ENCODE measurements at places on chromosomes 3 and 15.

- DNase-seq, result no peak
These were observed 192.1 kb upstream of the EOMES start for GRCh38 chr3:27914199-27914598.

DNA sequence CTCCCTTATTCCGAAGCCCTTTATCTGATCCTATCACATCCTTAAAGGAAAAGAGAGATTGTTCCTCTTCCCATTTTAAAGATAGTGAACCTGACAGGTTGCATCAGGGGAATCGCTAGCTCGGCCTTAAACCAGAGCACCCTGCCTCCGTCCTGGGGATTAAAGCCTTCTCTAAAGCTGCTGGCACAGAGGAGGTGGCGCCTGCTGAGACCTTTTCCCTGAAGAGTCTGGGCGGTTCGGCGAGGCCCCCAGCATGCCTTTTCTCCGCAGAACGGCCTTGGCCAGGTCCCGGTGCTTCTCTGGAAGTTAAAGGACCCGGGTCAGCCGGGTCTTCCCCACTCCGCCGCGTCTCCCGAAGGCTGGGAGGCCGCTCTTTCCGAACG, 593 bp downstream of the FAM219B start:
- peak; percentile 28 for DNase-seq

DNA sequence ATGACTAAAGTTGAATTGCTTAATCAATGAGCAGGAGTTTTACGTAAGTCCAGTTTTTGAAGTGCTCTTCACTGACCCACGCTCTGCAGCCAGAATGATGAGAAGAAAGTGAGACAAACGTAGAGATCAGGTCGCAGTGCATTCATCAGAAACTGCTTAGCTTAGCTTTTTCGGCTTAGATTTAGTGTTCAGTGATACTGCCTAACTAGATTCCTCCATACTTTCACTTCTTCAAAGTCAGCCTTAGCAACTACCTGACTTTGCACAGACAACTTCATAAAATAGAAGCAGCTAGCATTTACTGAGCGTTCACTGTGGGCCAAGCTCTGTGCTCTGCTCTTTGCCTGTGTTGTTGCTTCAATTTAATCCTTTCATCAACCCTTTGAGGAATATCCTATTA, 116.1 kb downstream of the KCNH8 start:
- no peak for DNase-seq

GRCh38 chr3:122936335-122936734, 91.2 kb downstream of the SEMA5B start:
- DNase-seq, result no peak

GRCh38 chr3:128316481-128316891, 150.2 kb downstream of the DNAJB8 start:
- no peak for DNase-seq

DNA sequence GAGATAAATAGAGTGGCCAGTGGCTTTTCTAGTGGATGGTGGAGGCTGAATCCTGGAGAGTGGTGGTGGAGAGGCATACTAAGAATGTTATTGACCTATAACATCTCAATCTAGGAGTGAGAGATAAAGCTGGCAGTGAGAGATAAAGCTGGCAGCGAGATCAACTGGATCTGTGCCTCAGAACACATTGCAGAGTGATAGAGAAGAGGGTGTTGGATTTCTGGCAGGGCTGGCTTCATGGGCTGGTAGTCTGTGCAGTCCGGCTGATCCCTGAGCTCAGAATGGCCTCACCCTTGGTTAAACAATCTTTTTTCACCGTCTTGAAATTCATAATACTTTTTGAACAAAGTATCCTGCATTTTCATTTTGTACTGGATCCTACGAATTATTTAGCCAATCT, 221.2 kb downstream of the NLGN1 start:
- DNase-seq, result no peak

DNA sequence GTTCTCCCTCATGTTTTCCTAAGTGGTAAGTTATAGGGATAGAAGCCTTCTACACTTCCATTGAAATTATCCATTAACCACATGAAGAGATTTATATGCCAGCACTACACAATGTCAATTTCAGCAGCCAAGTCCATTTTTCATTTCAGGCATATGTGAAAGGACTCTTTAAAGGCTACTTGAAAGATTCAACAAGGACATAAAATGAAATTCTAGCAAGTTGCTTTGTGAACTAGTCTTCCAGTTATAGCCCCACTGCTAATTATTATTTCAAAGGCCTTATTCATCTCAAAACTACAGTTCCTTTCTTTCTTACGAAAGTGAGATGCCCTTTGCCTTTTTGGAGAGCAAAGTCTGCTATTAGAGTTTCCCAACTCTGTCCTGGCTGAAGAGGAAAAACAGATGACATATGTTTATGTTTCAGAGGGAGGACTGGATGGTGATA, 66.0 kb upstream of the SLC2A2 start:
- DNase-seq, result no peak

GRCh38 chr3:194194757-194195085, 58.8 kb downstream of the HES1 start:
- no peak for DNase-seq

DNA sequence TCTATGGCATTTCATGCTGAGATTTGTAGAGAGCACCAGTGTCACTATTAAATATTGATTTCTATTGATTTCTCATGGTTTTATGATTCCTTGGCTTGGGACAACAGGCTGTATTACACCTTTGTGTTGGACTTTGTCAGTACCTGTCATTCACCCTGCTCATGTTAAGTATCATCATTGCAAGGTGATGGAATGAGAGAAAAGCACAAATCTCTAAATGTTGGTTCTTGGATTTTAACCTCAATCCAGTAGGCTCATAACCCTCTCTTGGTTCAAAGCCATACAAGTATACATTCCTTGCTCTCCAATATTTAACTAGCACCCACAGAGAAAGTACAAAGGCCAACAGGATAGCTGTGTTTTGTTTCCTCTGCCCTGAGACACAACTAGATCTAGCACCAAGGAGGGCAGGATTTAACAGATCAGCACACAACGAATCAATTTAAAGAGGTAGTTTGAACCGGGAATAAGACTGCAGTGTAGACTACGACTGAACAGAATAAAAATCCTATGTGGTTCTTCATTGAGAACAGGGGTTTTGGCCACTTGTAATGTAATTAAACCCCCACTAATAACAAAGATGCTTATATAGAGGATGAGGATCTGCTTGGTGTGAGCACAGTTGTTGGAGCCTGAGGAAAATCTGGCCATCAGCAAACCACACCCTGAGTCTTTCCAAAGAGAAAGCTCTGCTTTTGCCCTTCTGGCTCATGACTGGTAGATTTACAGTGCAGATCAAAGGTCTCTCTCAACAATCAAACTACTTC, 78.0 kb upstream of the TNFSF10 start:
- no peak for DNase-seq

GRCh38 chr15:88608607-88609181, 12.4 kb upstream of the AEN start:
- DNase-seq, result no peak

GRCh38 chr3:181735911-181736310, 24.2 kb downstream of the SOX2 start:
- DNase-seq, result no peak

GRCh38 chr3:190886945-190887344, 24.5 kb upstream of the GMNC start:
- DNase-seq, result no peak

DNA sequence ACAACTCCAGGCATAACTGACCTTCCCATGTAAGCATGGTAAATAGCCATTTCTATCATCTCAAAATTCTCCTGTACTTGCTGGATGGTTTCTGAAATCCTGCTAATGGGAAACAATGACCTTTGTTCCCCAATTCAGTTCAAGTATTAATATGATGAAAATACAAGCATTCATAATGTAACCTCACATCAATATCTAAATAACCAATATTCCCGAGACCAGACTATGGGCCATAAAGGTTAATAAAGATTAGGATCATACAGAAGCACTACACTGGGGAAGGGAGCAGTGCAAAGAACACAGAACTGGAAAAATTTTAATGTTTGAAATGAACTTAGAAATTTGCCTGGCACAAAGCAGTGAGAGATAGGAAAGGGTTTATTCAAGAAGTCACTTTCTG, 151.3 kb upstream of the SETMAR start:
- no peak for DNase-seq

- DNase-seq, result no peak
These were observed 15.6 kb downstream of the RCCD1 start for GRCh38 chr15:90970274-90970673.

DNA sequence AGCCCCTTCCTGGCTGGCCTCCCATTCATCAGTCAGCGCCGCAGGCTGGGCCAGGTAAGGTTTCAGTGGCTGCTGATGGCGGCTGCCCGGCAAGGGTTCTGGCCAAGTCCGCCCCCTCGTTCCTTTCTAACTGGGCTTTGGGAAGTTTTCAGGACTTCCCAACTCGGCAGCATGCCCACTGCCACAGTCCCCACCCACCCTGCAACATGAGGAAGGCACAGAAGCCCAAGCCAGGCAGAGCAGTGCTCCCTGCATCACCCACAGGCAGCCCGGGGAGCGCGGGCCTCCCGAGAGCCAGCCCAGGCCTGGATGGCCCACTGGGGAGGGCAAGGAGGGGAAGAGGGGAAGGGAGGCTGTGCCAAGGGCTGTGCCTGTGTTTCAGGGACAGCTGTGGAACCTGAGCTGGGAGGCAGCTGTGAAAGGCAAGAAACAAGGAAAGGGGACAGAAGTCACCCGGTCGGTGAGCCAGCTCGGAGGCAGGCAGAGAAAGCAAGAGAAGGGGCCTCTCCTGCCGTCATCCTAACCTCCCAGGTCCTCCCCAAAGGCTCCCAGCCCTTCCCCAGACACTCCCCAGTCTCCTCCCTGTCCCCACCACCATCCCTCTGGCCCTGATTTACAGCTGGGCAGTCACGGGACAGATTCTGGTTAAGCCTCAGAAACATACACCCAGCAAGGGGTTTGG, 73.9 kb downstream of the CPN2 start:
- peak; percentile 18 for DNase-seq

- no peak for DNase-seq
These were observed 508.3 kb downstream of the LPP start for GRCh38 chr3:188662214-188662613.

DNA sequence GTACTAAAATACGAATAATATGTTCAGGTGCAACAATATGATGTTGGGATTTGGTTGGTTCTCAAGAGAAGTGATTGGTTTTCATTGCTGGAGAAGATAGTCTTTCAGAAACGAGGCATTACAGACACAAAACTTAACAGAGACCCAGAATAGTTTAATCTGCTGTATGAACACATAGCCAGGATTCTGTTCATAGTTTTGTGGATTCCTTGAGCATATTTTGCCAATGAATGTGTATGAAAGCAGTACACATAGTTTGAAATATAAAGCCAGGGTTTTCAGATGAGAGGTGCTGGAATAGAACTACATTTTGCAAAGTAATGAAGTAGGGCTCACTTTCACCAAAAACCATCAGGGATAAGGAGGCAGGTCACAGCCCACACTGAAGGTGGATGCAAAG, 5.7 kb upstream of the MCTP2 start:
- DNase-seq, result no peak

GRCh38 chr3:25153136-25153535, 274.9 kb upstream of the RARB start:
- DNase-seq, result no peak
